ENCODE measurements at places on chromosomes 1 and 21.
A peak's percentile ranks its signal among the peaks of the same experiment; 100 is the strongest.

GRCh38 chr1:158150523-158150922, 30.2 kb upstream of the CD1D start:
- no peak for DNase-seq

- no peak for DNase-seq
These were observed 346.1 kb downstream of the SIPA1L2 start for GRCh38 chr1:232283864-232284263.

- DNase-seq, result no peak
These were observed 85.2 kb downstream of the SDCCAG8 start for GRCh38 chr1:243341074-243341473.

GRCh38 chr1:200880212-200880611, 7.4 kb downstream of the GPR25 start:
- DNase-seq, result no peak

- no peak for DNase-seq
These were observed 3.8 kb upstream of the XCL1 start for GRCh38 chr1:168572633-168573032.

DNA sequence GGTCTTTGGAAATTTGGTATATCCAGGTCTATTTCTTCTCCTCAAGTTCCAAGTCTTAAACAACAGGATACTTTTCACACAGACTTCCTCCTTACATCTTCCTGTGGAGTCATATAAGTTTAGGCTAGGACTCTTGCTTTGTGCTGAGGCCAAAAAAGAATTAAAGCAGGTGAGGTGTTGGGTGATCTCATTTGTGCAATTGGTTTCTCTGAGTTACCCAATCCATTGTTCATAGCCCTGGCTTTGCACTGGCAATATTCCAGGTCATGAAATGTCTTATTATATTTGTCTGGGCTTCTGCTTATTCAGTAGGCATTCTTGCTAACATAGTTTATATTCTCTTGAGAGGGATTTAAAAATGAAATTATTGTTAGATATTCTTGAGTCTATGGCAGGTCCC, 14.1 kb upstream of the KIAA0040 start:
- DNase-seq, result no peak

- DNase-seq, result no peak
These were observed 19.9 kb downstream of the FOXO6 start for GRCh38 chr1:41380979-41381691.

DNA sequence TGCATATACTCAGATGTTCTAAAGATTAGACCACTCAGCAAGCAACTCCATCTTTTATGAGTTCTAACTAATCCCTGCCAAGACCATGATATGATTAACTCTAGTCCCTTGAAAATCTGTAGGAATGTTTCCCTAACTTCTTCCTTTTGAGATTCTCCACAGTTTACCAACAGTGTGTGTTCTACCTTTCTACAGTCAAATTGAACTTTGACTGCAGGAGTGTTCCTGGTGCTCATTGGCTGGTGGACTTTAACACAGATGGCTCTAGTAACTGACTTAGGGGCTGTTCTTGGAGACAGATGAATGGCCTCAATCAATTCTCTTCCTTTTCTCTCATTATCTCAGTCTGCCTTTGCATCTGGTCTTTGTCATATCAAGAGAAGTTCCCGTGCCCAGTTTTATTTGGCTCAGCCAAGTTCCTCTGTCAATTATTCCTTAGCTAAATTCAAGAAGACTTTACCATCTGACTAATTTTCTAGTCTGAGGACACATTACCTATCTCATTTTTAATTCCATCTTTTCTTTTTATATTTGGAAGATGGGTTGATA, 643.9 kb upstream of the CAMK1G start:
- DNase-seq, result no peak

- no peak for DNase-seq
These were observed 15.2 kb downstream of the TINAGL1 start for GRCh38 chr1:31591425-31592093.

DNA sequence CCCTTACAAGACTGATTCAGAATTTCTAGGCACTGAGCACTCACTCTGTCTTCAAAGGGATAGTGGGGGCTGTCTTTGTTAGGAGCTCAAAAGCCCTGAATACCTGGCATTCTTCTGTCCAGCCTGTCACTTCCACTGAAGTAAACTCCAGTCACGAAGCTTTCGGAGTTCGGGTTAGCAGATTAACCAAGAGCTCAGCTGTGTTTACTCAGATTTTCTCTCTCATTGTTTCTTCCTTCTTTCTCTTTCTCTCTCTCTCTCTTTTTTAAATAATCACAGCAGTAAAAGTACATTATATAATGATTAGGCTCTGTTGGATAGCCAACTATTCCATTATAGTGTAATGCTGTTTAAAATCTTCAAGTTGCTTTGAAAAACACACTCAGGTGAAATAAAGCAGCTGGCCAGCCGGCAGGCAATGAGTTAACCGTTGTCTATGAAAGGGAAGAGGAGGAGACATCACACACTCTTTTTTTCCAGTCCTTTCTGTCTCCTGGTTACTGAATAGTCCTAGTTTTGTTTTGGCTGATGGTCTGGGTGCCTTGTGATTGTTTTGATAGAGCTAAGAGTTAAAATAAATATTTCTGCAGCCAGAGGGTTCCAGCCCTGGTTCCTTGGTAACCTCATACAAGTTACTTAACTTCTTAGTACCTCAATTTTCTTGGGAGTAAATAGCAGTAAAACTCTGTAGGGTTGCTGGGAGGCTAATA, 89.8 kb downstream of the ADSS2 start:
- peak; percentile 87 for DNase-seq

DNA sequence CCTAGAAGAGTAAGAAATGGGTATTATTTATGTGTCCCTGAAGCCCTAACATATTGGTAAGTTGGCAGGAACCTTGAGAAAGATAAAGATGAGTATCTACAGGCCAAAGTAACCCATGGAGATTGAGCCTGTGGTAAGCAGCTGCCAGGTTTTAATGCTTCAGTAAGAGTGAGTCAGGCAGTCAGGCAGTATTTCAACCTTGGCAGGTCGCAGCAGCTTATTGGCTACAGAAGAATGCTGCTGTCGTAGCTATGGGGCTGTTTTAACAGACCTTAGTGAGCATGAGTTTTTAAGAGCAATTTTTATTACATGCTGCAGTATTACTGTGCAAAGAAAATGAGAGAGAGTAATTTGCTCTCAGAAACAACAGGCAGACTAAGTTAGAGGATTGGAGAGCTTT, 10.3 kb upstream of the SLC30A10 start:
- DNase-seq, result peak; percentile 37

- DNase-seq, result peak; percentile 92
These were observed 40.7 kb upstream of the DHCR24 start for GRCh38 chr1:54927472-54928240.

GRCh38 chr1:22039594-22040285, 12.8 kb upstream of the CDC42 start:
- peak; percentile 64 for DNase-seq

DNA sequence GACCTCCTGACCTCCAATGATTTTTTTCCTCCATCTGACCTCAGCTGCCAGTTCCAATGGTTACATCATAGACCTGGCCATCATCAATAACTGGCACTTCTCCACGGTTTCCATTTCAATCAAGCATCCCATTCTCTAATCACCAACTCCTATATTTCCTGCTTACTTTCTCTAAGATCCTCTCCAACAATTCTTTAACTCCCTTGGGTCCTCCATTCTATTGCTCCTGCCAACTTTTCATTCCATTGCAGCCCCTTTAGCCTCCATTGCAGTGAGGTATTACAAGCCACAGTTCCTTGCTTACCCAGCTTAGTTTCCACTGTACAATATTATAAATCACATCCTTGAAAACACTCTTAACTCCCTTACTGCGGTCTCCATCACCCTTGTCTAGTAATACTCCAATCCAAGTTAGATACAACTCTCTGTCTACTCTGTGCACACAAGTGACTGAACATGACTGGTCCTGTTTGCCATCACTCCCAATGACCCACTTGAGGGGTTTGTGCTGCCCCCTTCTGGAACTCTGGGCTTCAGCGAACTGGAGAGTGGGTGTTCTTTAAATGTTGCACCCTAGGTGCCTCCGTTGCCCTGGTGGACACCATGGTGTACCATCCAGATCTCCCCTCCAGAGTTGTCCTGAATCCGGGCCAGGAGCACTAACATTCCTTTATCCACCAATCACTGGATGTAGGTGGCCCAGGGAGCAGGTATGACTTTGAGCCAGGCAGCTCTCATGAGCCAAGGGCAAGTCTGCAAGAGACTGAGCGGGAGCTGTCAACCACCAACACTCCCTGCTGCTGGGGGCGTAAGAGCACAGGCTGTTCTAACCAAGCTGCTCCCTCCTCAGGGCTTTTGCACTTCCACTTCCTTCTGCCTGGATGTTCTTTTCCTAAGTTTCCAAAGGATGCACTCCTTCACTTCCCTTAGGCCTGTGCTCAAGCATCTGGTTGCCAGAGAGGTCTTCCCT, 3.7 kb upstream of the FNDC7 start:
- peak; percentile 52 for DNase-seq

GRCh38 chr1:205191622-205192021, 19.9 kb downstream of the DSTYK start:
- DNase-seq, result no peak

DNA sequence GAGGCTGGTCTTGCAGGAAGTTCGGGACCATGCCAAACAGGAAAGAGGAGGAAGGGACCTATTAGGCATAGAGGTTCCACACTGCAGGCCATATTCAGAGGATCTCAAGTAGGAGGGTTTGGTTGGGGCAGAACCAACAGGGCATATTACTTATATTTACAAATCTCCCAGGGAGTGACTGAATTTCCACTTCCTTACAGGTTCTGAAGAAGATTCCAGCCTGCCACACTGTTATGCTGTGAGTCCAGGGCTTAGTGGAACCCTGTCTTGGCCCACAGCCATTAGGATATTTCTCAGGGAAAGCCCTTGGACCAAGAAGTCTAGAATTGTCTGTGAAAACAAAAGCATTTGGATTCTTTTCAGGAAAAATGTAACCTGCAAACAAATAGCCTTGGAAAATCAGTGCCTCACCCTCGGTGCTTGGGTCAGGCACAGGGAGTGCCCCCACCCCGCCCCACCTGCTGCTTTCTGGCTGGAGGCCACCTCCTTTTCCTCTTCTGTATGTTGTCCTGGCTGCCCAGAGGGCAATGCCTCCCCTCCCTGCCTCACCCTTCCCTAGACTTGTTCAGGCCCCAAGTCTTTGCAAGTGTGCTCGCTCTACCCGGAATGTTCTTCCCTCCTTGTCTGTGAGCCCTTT, 41.0 kb upstream of the JUN start:
- DNase-seq, result no peak

DNA sequence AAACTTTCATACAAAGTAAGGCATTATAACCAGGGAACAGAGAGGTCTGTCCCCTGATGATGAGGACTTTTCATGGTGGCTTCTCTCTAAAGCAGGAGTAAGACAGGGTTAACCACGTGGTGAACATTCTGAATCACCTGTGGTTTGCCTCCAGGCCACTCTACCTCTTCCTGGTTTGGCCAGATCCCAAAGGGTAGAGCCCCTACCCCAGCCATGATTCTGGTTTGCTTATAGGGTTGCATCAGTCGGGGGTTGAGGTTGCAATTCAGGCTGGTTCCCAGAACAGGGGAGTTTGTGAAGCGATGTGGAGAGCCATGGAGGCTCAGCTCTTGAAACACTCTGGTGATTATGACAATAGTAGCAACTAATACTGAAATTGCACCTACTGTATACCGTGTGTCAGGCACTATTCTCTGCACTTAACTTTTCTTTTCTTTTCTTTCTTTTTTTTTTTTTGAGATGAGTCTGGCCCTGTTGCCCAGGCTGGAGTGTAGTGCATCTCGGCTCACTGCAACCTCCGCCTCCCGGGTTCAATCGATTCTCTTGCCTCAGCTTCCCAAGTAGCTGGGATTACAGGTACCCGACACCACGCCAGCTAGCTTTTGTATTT, 8.3 kb downstream of the CNR2 start:
- no peak for DNase-seq

- DNase-seq, result peak; percentile 36
These were observed 31.3 kb downstream of the SLC1A7 start for GRCh38 chr1:53111073-53111556.

DNA sequence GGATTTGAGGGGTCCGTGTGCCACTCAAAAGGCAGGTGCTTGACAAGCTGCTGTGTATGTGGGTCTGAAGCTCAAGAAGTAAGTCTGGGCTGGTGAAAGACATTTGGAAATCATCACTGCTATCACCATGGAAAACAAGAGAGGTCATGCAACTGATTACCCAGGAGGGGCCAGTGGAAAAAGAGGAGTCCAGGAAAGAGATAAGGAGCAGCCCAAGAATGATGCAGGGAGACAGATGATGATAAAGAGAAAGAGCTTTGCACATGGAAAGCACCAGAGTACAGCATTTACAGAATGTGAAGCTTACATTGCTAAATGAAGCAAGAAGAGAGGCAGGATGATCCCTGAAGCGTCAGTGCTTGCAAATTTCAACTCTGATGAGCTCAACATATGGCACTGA, 203.2 kb downstream of the SETD4 start:
- no peak for DNase-seq

- peak; percentile 21 for DNase-seq
These were observed 54.5 kb downstream of the ATP1B1 start for GRCh38 chr1:169160845-169161495.

DNA sequence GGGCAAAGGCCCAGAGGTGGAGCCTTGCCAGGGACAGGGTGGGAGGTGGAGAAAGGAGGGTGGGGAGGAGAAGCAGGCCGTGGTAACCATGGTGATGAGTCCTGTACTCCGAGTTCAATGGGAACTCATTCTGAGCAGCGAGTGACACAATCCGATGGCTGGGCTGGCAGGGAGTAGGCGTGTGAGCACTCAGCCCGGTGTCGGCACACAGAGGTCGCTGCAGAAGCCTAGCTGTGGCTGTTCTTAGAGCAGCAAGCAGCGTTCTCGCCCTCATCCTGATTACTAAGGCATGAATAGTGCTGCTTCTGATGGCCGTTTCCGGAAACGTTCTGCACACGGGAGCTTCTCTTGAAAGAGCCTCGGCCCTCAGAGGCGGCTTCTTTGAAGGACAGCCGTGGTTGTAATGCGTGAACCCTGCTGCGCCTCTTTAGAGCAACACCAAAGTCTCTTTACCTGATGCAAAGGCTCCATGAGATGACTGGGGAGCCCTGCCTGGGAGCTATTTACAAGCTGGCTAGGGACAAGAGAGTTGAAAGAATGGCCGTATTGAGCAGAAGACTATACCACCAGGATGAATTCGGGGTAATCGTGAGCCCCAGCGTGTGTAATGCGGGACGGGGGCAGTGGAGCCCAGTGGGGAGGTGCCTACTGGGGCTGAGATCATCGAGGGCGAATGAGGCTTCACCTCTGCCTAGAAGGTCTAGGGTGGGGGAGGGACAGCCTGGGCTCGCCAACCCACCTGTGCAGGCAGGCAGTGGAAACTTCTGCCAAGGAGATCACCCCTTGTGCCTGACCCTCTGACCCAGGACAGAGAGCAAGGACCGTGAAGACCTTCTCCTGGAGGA, 72.8 kb upstream of the PAX7 start:
- peak; percentile 3 for DNase-seq

- DNase-seq, result no peak
These were observed 102.0 kb upstream of the MAP1LC3C start for GRCh38 chr1:242100921-242101320.

GRCh38 chr1:234702342-234703000, 92.5 kb upstream of the IRF2BP2 start:
- DNase-seq, result no peak

- peak; percentile 27 for DNase-seq
These were observed 12.0 kb downstream of the VAV3 start for GRCh38 chr1:107952989-107953388.

GRCh38 chr1:212699625-212700222, at the start of gene BATF3:
Gene BATF3, minus strand, starts transcription at chr1:212699840. Its CDS starts 78 bp downstream, at chr1:212699762.
- DNase-seq, result no peak

Data from choroid plexus epithelial cell (primary cell).